Lung microvascular endothelial cell (primary cell): ENCODE measurements at places on chromosomes 5 and 9. TPM values are rescaled to one million over a fixed set of nuclear protein-coding genes. Genes with fewer than 3 reads are reported as not detected.
A peak's percentile ranks its signal among the peaks of the same experiment; 100 is the strongest.

GRCh38 chr9:123268465-123269259 is at the start of gene STRBP:
Gene STRBP (minus strand): TSS chr9:123268586. CDS start chr9:123184134, 84,452 bp downstream.
- DNase-seq = peak; percentile 84

DNA sequence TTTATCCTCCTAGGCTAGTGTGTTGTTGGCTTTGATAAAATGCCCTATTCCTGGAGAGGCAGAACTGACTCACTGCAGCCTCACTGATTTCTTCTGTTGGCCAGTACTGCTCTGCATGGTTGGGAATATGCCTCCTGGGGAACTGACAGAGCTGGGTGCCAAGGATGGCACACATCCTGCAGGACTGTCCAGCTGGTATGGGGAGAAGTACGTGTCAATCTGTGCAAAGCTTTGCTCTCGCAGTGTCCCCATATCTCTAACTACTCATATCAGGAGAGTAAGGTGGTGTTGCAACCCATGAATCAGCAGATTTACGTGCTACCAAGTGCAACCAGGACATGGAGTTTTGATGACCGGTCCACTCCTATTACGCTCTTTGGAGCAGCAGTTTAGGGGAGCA is 74.7 kb downstream of the TEK start:
- DNase-seq = no peak

DNA sequence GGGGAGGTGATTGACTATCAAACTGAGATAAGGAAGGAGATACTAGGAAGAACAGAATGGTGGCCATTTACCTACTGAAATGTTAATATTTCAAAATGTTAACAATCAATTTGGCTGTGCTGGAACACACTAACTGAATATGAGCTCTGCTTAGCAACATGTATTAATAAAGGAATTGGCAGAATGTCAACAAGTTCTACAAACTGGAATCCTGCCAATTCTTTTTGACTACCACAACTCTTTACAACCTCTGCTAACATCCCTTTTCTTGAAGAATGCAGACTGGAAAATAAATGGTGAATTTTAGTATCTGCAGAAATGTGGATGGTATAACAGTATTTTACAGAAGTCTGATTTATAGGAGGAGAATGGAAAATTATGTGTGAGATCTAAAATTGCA is 446.4 kb downstream of the ISL1 start:
- peak; percentile 27 for DNase-seq

- DNase-seq = no peak
Measured at GRCh38 chr5:13246053-13246452, 698.4 kb downstream of the DNAH5 start.

DNA sequence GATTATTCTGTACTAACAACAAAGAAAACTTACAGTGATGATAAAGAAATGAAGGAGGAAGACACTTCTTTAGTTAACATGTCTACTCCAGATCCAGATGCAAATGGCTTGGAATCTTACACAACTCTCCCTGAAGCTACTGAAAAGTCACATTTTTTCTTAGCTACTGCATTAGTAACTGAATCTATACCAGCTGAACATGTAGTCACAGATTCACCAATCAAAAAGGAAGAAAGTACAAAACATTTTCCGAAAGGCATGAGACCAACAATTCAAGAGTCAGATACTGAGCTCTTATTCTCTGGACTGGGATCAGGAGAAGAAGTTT is 67.9 kb downstream of the VCAN start:
- DNase-seq = no peak

IFNA21 gene
- total RNA-seq = not detected in 2 replicates

PAEP gene
- not detected in 2 replicates for total RNA-seq

SPDL1 gene
- 5.2 and 10.9 TPM in 2 replicates for total RNA-seq

DNA sequence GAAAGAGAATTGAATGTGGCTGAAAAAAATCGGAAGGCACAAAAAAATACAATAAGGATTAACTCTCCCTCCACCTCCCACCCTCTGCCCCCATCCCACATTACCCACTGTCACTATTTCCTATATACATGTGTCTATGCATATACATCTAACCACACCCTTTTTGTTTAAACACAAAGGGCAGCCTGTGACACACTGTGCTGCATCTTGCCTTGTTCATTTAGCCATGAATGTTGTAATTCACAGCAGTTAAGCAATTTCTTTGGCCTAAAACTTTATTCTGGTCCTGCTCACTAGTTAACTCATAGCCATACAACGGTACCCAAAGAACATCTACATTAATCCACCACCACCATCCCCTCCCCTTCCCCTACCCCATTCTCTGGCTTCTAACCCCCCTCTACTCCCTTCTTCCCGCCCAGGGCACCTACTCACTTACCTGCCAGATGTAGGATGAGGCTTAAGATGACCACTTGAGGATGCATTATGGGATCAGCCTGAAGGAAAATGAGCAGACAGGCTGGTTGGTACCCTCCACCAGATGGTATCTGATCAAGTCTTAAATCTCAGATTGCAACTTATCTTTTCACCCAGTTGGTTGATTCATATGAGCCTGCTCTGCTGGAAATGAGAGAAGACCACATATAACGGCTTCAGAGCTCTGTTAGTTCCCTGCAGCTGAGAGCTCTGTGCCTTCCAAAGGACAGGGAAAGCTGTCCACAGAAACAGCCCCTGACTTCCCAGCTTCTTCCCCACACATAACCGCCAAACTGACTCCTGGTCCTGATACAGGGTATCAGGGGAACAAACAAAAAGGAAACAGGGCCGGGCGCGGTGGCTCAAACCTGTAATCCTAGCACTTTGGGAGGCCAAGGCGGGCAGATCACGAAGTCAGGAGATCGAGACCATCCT is 1.2 kb downstream of the HAVCR1 start:
- no peak for DNase-seq

- DNase-seq = no peak
Measured at GRCh38 chr5:71454913-71455312, 538 bp upstream of the BDP1 start.

DNA sequence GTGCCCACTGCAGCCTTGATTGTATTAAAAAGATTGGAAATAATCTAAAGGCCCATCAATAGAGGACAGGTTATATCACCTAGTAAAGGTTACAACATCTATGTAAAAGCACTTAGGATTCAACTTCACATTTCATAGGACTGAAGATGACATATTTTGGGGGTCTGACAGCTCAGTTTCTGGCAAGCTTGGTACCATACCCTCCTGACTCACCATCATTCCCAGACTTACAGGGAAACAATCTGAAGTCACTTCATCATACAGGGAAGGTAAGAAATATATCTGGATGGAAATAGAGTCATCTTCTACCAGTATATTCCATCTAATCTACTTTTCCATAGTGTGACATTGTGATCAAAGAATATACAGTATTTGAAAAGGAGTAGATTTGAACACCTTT is 28.8 kb upstream of the DAB2 start:
- no peak for DNase-seq

- DNase-seq = no peak
Measured at GRCh38 chr5:141875795-141876627, 2.2 kb downstream of the PCDH1 start.

- peak; percentile 86 for DNase-seq
Measured at GRCh38 chr5:103466495-103466894, 96.1 kb downstream of the NUDT12 start.

DNA sequence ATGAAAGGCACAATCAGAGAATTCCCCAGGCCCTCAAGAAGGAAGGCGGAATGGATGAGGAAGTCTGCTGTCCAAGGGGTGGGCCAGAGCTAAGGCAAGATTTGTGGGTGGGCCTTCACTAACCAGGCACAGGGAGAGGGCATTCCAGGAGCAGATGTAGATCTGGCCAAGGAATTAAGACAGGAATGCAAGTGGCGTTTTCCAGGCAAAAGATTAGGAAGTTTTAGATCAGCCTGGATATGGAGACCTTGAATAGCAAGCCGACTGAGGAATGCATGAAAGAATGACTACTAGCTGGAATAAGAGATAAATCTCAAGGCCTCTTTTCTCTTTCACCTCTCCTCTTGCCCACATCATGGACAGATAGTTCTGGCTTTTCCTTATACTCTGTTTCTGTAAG is 68.5 kb downstream of the GHR start:
- no peak for DNase-seq

DNA sequence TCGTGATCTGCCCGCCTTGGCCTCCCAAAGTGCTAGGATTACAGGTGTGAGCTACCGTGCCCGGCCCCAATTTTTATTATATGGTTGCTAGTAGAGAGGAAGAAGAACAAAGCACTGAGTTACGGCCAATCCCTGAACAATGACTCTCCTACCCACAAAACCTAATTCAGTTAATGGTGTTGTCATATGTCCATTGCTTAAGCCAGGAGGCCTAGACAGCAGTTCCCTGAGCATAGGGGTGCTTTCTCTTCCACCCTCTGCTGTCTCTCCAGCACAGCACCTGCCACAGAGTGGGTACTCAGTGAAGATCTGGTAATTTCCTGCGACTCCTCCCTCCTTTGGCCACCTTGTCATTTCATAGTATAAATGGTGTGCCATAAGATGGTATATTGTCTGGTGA is 21.4 kb upstream of the LTC4S start:
- no peak for DNase-seq

DNA sequence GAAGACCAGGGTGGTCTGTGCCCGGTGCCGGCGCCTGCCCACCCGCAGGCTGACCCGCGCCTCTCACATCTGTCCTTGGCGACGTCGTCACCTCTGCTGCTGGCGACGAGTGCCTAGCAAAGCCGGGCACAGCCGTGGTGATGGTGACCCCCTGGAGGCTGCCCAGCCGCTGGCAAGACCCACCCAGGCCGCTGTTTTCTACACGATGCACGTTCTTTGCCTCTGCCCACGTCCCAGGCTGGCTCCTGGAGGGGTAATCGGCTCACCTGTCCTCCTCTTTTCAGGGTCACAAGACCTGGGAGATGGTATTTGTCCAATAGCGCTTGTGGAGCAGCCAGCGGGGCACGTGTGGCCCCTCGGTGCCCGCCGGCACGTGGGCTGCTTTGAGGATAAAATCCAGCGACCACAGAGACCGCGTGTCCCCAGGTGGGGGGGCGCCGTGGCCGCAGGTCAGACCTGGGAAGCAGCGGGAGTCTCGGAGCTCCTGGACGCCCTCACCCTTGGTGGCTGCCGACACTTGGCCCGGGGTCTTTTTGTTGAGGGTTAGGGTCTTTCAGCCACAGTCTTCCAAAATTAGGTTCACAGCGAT is 29.5 kb downstream of the SLC9A3 start:
- no peak for DNase-seq

- DNase-seq = peak; percentile 98
Measured at GRCh38 chr5:32193591-32193990, 19.5 kb upstream of the GOLPH3 start.

CHMP5 gene
- 62.5 and 99.8 TPM in 2 replicates for total RNA-seq

- peak; percentile 86 for DNase-seq
Measured at GRCh38 chr5:69261034-69261433, 26.3 kb downstream of the CDK7 start.

ANKRD31 gene
- not detected in 2 replicates for total RNA-seq

DNA sequence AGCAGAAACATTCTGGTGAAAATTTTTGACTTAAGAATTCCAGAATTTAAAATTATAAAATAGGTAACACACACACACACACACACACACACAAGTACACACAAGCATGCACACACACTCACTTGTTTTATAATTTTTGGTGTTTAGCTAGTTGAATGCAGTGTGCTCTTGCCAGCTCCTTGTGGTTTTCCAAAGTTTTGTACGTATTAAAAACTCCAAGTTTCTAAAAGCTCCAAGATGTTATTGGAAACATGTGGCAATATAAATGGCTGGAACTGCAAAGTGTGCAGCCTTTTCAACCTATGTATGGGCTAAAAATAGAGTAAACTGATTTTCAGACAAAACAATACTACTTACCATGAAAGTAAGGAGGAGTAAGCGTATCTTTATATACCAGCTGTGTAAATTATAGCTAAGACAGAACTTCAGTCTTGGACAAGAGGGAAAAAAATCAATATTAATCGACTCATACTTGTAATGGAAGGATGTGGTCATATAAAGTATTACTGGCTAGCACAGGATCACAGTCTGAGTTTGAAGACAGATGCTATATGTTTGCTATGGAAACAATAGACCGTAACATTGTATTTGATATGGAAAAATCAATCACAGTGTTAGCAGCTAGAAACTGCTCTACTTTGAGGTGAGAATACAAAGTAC is 727.1 kb upstream of the GRAMD2B start:
- DNase-seq = no peak

- no peak for DNase-seq
Measured at GRCh38 chr9:127629468-127630081, 17.5 kb downstream of the STXBP1 start.

NR2F1-AS1 gene
- 16.1 and 29.8 TPM in 2 replicates for total RNA-seq

DNA sequence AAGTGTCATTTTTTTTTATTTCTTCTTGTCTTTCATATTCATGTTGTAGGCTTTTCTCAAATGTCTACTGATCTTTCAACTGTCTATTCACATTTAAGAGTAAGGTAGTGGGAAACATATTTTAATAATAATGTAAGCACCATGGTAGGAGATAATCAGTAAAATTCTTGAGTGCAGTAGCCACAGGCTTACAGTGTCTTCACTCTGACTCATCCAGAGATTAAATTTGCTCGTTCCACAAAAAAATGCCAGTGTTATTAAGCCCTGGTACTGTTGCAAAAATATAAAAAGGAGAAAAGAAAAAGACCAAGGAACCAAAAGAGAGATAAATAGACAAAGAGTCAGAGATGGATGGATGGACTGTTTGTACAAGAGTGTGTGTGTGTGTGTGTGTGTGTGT is 43.0 kb downstream of the PARP8 start:
- no peak for DNase-seq

DNA sequence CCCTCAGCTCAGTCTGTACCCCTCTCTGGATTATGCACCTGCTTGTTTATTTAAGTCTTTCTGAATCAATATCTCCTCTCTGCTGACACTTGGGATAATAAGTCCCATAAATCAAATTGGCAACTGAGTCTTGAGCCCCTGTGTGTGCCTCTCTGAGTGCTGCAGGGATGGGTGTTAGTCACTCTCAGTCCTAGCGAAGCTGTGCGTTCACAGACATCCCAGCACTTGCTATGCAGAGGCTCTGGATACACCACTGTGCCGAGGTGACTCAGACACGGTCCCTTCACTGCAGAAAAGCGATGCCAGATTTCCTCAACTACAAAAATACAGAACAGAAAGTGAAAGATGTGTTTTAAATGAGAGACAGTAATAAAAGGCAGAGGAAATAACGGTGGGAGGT is 4.1 kb upstream of the KCNMB1 start:
- DNase-seq = no peak

- DNase-seq = no peak
Measured at GRCh38 chr5:35103637-35104299, 56.0 kb upstream of the AGXT2 start.

GRCh38 chr5:144131261-144131660 is 39.2 kb downstream of the YIPF5 start:
- DNase-seq = no peak

DNA sequence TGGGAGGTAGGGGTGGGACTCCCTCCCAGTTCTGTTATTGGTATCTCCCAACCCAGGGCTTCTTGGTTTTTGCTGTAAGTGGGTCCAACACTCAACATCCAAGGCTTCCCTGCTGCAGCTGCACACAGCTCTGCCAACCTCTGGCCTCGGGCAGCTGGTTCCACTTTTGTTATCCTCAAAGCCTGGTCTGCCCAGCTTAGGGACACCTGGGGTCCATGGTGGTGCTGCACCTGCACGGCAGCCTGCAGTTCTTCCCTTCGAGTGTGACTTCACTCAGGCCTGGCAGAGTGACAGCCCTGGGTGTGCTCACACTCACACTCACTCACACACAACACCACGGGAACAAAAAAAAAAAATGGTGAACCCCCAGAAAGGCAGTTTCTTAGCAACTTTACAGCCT is 15.3 kb upstream of the SAP30L start:
- no peak for DNase-seq

GRCh38 chr5:120613729-120614128 is 149.6 kb downstream of the PRR16 start:
- DNase-seq = no peak

IL13 gene
- total RNA-seq = not detected in 2 replicates

GRCh38 chr5:83718195-83718825 is 2.3 kb downstream of the HAPLN1 start:
- DNase-seq = peak; percentile 78

- no peak for DNase-seq
Measured at GRCh38 chr5:17964067-17964466, 329.8 kb downstream of the TAF11L14 start.
